ENCODE measurements at places on chromosomes 5 and 9. TPM values are rescaled to one million over a fixed set of nuclear protein-coding genes. Genes with fewer than 3 reads are reported as not detected.

The NDST1 gene
- total RNA-seq: 74.3 TPM

The SPINK7 gene
- not detected for total RNA-seq

The ANKRD34B gene
- total RNA-seq: not detected

The TAF11L7 gene
- total RNA-seq: not detected

The COL27A1 gene
- 55.8 TPM for total RNA-seq

The PCDHB4 gene
- 15.1 TPM for total RNA-seq

The TPRN gene
- total RNA-seq: 6.8 TPM

The MACIR gene
- total RNA-seq: 20.1 TPM

Data from tibial nerve (tissue), 4 donors.